ENCODE measurements at places on chromosomes 12 and 14. TPM values are rescaled to one million over a fixed set of nuclear protein-coding genes. Genes with fewer than 3 reads are reported as not detected.

Gene INSM2
- total RNA-seq, result not detected

DNA sequence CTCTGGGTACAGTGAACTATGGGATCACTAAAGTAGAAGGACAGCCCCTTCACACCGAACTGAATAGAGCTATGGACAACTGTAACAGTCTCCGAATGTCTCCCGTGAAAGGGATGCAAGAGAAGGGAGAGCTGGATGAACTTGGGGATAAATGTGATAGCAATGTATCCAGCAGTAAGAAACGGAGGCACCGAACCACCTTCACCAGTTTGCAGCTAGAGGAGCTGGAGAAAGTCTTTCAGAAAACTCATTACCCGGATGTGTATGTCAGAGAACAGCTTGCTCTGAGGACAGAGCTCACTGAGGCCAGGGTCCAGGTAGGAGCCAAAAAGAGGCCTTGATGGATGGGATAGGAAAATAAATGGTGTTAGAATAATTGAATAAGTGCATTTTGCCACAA is 3.5 kb downstream of the ALX1 start:
- DNase-seq, result no peak

Gene CLEC7A
- total RNA-seq, result 2.3 TPM

- no peak for DNase-seq
These were observed 39.0 kb downstream of the RNF34 start for GRCh38 chr12:121438905-121439304.
